CD4-positive, alpha-beta T cell (primary cell): ENCODE measurements at places on chromosomes 5 and 9.
A peak's percentile ranks its signal among the peaks of the same experiment; 100 is the strongest.

- no peak for DNase-seq
Measured at GRCh38 chr5:142587354-142587965, 98.4 kb downstream of the FGF1 start.

DNA sequence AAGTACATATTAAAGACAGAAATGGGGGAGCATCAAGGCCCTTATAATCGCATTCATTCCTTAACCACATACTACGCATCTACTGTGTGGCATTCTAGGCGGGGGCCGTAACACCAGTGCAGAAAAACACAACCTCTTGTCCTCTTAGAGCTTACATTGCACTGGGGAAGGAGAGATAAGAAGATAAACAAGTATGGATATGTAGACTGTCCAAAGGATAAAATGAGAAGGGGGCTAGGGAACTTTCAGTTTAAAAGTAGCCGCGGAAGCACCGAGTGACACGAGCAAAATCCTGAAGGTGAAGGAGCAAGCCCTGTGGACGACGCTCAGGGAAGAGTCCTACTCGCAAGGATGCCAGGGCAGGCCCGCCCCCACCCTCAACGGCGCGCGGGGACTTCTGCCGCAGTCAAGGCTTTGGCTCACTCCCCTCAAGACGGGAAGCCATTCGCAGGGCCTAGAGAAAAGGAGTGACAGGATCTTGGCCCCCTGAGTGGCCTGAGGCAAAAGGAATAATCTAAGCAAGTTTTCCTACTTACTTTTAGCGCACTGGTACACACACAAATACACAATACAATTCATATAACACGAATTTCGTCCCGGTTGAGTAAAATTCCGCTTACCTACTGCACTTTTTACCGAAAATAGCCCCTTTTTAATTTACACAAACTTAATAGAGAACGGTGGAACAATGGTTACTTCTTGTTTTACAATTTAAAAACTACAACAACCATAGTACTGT, 1.3 kb upstream of the NIPBL start:
- peak; percentile 50 for DNase-seq

GRCh38 chr5:1827025-1827885, 26.0 kb downstream of the NDUFS6 start:
- DNase-seq = no peak

- no peak for DNase-seq
Measured at GRCh38 chr5:144972317-144972716, 801.6 kb downstream of the KCTD16 start.

- no peak for DNase-seq
Measured at GRCh38 chr9:86614871-86615849, 260.9 kb upstream of the TUT7 start.

- DNase-seq = no peak
Measured at GRCh38 chr5:65769539-65769938, 47.5 kb downstream of the NLN start.

DNA sequence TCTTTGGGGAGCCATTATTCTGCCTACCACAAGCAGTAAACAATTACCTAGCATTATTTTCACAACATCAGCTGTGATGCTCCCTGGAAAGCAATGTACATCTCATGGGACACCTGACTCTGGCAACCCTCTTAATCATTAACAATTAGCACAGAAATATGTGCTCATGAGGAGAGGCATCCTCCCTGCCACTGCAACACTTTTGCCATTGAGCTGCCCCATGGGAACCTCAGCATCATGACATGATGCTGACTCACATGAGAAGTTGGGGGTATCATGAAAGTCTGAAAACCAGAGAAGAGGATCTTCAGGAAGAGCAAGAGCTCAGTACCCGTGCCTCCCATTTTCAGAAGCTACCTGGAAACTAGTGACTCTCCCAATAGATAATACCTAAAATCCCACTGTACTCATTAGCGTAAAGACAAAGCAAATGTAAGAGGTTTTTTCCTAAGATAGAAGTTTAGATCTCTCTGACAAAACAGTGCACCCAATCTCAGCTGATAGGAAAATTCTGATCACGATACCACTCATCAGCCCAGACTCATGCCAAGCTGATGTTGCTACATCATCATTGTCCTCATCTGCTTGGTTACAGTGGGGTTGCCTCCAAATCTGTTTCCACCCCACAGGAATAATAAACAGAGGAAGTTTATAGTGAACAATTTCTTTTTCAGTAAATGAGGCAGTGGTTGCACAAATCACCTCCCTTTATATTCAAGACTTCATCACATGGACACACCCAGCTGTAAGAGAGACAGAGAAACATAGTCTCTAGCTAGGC, 244.5 kb downstream of the NR2F1-AS1 start:
- DNase-seq = no peak

GRCh38 chr9:28363151-28363562, 789.9 kb upstream of the C9orf72 start:
- DNase-seq = no peak

DNA sequence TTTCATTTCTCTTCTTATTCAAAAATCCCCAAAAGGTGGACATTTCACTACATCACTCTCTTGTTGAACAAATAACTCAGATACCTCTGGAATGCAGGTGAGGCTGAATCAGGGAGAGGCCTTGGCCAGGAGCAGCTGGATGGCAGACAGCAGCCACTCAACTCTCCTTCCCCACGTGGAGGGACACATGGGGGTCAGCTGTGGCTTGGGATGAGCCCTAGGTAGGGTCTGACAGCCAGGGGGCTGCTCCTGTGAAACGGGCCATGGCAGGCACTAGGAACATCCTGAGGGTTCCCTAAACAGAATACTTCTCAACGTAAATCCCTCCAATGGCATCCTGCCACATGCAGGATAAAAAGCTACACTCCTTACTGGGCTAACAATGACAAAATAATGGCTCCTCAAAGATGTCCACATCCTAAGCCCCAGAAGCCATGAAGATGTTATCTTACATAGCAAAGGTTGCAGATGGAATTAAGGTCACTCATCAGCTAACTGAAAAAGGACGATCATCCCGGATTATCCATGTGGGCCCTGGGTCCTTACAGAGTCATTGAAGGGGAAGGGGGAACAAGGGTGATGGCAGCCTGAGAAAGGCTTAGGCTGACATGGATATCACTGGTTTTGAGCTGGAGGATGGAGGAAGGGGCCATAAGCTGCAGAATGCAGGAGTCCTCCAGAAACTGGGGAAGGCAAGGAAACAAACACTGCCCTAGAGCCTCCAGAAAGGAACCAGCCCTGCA, 31.4 kb upstream of the S1PR3 start:
- no peak for DNase-seq

- no peak for DNase-seq
Measured at GRCh38 chr5:61766141-61766540, 434.1 kb downstream of the ZSWIM6 start.

- DNase-seq = no peak
Measured at GRCh38 chr9:128634651-128635262, 21.9 kb downstream of the DYNC2I2 start.

- DNase-seq = peak; percentile 55
Measured at GRCh38 chr5:100779669-100780375, 123.3 kb downstream of the ST8SIA4 start.

- DNase-seq = no peak
Measured at GRCh38 chr5:160442824-160443431, 21.3 kb downstream of the PTTG1 start.

DNA sequence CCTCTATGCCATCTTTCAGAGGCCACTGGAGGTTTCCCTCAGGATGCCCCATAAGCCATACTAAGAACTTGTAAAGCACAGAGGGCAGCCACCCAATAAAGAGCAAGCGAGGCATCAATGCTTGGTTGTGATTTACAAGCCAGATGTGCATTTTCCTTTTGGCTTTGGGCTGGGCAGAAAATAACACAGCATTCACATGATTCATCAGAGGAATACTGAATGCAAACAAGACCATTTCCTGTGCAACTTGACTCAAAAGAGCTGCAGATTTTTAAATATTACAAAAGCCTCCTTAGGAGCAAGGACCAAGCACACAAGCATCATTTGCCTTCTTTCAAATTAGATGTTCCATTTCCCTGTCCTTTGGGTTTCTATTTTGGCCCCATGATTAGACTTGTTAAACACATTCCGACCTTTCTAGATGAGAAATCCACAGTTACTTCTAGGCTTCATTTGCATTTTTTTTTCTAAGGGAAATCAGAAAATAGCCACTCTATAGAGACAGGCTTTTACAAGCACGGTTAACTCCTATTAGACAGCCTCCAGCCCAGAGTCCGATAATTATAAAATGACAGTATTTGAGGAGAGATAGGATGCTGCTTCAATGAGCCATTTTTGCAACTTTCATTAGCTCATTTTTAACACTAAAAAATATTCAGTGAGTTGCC, 207.8 kb downstream of the SEMA5A start:
- DNase-seq = no peak

DNA sequence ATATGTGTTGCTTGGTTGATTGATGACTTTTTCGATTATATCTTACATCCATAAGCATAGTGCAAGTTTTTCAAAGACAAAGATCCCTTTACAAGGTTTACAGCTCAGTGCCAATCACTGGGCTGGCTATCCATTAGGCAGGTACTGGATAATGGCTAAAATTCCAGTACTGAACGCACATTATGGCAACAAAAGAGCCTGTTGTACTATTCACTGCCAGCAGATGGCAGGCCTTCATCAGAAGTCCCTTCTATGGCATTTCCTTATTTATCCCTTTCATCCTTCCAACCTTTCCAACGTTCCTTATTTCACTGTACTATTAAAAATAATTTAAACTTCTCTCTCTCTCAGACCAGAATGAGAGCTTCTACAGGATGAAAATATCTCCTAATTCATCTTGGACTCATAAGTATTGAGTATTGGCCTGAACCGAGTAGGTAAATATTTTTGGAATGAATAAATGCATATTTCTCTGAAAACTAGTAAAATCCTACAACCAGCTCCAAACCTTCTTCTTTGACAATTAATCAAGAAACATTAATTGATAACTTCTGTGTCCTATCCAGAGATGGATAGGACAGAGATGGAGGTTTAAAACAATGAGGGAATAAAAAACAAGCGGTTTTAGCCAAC, 6.7 kb upstream of the WNT8A start:
- DNase-seq = peak; percentile 75

- DNase-seq = no peak
Measured at GRCh38 chr5:137446151-137446550, 53.0 kb downstream of the SPOCK1 start.

DNA sequence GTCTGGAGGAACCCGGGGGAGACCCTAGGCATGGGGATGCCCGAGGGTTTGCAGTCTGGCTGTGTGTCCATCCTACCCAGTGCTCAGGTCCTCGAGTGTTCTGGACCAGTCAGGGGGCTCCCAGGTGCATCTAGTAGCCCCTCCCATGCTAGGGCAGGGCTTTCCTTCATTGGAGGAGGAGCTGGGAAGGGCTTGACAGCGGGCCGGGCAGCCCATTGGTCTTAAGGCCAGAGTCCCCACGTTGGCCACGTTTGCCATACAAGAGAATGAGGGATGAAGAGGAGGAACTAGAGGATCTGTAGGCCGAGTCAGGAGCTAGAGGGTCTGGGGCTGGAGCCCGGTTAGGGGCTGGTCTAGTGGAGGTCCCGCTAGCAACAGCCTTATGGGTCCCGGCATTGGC, 37.3 kb upstream of the CTSV start:
- DNase-seq = no peak

DNA sequence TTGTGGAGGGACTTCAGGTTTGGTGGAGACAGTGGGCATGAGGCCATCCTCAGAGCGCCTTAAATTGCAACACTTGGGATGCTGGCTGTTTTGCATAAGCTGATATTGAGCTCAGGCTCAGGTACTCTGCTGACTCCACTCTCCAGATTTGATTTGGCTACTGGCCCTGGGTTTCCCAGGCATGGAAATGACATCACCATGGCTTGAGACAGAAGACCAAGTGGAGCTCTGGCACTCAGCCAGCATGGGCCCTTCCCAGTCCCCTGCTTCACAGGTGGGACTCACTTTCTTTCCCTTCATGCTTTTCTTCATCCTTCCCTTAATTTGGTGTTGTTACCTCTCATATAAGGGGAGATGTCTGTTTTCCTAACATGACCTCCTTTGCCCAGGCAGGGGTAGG, 72.0 kb upstream of the IL12B start:
- no peak for DNase-seq

DNA sequence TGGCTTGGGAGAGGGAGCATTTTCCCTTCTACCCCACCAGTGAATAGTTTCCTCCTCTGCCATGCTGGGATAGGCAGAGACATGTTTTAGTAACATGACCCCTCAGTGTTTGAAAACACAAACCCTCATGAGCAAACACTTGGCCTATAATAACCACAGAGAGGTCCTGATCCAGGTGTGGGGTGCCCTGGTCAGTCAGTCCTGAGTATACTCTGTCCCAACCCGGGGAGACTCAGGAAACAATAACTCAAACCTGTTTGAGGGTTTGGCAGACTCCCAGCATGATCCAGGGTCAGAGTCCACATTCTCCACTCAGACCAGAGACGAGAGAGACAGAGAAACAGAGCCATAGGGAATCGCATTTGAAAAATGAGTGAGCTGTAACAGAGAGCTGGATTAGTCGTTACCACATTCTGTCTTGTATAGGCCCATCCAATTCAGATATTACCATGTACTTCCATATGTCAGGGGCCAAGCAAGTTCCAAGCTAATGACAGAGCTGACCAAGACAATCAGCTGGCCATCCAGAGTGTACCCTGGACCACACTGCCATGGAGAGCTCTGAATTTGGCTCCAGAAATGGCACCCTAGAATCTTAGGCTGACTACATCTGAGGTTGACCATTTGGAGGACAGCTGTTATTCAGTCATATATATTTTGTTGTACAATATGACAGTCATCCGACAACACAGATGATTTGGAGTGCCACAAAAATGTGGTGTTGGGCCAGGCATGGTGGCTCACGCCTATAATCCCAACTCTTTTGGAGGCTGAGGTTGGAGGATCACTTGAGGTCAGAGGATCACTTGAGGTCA, 4.2 kb upstream of the CA9 start:
- DNase-seq = no peak

DNA sequence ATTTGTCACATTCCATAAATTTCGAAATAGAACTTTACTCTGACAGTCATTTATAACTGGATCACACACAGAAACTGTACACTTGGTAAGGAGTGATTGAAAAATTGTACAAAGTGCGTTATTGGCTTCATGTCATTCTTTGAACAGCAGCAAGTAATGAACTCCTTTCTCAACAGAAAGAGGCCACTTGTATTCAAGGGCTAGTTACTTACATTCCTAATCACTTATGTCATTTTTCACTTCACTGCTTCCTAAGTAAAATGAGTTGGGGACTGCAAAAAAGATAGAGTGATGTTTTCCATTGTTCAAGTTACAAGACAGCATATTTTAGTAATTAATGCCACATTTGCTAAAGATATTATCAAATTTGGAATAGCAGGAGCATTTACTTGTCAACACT, 893.2 kb downstream of the DTWD2 start:
- DNase-seq = no peak

GRCh38 chr5:130136300-130136699, 232.0 kb downstream of the CHSY3 start:
- DNase-seq = no peak

DNA sequence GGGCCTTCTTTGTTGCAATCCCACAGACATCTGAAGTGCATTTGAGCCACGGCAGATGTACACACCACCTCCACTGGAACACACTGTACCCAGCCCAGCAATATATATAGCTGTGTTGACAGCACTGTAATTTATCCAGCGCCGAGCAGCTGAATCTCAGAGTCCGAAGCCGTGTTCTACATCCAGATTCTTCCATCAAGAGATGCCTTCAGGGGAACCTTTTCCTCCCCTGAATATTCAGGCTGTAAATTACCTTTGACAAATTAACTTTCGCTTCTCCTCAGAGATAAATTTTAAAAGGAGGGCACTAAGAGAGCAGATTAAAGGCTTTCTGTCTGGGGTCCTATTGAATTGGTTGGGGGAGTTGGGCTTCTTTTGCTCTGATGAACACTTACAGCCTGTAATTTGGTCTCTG, 76.4 kb downstream of the ROR2 start:
- no peak for DNase-seq
